A673 (cell line): ENCODE measurements at places on chromosomes 16 and 17.

- no peak for DNase-seq
These were observed 42.6 kb downstream of the ABCA9 start for GRCh38 chr17:69018022-69018615.

GRCh38 chr17:65737451-65737850 is 176.0 kb upstream of the AXIN2 start:
- DNase-seq = no peak

DNA sequence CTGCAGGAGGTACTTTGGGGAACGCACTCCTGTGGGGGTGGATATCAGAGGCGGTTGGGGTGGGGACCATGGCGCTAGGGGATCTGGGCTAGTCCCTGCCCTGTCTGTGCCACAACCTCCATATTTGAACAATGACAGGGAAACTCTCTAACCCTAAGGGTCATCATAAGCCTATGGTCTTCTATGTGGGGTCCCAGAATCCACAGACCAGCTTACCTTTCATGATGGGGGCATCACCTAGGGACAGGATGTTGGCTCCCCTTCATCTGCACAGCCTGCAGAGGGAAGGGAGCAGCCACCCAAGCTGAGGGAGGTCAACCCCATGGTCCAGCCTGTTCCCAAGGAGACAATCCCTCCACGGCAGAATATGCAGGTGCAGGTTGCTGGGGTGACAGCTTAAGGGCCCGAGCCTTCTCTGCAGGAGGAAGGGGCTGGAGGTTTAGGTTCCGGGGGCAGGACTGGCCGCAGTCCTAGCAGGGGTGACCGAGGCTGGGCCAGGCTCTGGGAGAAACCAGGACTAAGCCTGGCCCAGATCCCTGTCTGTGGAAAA is 1.7 kb downstream of the ORAI3 start:
- DNase-seq = no peak

DNA sequence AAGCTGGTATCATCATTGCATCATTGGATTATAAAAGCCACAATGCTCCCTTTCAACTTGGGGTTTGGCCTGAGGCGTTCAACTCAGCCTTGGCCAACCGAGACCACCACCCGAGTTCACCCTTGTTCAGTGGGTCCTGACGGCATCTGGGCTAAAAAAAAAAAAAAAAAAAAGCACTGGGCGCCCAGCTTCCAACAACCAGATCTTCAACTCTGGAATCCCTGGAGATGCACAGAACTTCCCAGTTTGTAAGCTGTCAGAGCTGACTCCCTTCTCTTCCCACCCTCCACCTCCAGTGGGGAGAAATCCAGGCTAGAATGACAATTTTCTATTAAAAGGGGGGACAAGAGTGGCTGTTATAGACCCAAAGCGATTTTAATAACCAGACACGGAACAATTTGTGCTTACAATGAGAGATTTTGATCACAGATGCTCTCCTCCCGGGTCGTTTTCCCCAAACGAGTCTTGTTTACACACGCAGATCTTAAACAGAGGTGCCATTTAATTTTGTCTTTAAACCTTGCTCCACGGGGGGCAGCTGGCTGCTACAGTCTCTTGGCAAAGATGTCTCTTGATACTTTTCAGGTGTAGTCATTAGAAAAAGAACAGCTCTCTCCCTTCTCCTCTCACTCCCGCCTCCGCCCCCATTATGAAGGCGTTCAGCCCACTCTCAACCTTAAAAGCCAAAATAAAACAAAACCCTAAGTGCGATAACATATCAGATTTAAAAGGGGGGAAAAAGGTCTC is 26.9 kb downstream of the GPRC5B start:
- no peak for DNase-seq

DNA sequence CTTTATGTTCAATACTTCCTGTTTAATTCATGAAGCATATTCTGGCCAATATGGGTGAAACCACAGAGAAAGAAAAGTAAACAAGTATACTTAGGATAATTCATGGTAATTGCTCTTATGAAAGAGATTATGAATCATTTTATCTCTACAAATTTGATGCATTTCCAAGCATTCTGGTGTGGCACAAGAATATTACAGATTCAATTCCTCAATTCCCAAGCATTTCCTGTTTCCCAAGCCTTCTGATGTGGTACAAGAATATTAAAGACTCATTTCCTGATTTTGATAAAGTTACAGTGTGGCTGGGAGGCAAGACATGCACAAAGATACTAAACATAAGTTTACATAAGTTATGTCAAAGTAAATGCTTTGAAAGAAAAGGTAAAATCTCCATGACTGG is 126.1 kb upstream of the NUDT7 start:
- DNase-seq = peak; percentile 61

- DNase-seq = no peak
These were observed at the start of gene CSHL1 for GRCh38 chr17:63911041-63911635. CSHL1 (minus strand) TSS chr17:63911258; CDS start chr17:63911196, 62 bp downstream.

DNA sequence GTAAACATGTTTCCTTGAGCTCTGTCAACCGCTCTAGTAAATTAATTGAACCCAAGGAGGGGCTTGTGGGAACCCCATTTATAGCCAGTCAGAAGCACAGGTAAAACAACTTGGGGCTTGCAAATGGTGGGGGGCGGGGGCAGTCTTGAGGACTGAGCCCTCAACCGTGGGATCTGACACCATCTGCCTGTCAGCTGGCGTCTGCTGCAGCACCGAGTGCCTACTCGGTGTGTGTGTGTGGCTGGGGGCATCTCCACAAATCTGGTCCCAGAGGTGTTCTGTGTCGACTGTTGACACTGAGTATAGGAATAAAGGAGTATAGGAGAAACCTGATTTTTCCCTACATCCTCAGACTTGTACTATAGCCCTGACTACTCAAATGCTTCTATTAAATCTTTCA is 20.6 kb downstream of the CREBBP start:
- no peak for DNase-seq

GRCh38 chr17:77409282-77410161 is 268.8 kb downstream of the SEC14L1 start:
- DNase-seq = no peak

- no peak for DNase-seq
These were observed 95.1 kb downstream of the XYLT1 start for GRCh38 chr16:17375461-17376304.

GRCh38 chr17:11109106-11109505 is 131.9 kb upstream of the SHISA6 start:
- peak; percentile 23 for DNase-seq

- peak; percentile 89 for DNase-seq
These were observed 50.8 kb downstream of the TOM1L2 start for GRCh38 chr17:17921192-17922069.

DNA sequence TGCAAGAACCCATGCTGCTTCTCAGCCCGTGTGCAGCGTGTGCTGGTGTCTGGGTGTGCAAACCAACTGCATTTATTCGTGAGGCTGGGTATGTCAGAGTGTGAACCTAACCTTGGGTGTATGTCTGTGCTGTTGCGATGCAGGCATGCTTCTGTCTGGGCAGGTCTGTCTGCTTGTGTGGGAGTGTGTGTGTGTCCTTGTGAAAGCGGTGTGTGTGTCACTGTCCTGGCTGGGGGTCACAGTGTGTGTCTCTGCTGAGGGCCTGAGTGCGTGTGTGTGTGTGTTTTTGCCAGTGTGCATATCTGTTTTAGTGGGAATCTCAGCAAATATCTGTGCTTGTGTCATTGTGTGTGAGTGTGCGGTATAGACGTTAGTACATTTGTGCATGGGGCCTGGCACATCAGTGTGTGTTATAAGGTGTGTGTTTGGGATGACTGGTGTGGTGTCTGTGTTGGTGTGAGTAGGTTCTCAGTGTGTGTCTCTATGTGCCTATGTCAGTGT is 121.8 kb downstream of the CYLD start:
- DNase-seq = no peak

DNA sequence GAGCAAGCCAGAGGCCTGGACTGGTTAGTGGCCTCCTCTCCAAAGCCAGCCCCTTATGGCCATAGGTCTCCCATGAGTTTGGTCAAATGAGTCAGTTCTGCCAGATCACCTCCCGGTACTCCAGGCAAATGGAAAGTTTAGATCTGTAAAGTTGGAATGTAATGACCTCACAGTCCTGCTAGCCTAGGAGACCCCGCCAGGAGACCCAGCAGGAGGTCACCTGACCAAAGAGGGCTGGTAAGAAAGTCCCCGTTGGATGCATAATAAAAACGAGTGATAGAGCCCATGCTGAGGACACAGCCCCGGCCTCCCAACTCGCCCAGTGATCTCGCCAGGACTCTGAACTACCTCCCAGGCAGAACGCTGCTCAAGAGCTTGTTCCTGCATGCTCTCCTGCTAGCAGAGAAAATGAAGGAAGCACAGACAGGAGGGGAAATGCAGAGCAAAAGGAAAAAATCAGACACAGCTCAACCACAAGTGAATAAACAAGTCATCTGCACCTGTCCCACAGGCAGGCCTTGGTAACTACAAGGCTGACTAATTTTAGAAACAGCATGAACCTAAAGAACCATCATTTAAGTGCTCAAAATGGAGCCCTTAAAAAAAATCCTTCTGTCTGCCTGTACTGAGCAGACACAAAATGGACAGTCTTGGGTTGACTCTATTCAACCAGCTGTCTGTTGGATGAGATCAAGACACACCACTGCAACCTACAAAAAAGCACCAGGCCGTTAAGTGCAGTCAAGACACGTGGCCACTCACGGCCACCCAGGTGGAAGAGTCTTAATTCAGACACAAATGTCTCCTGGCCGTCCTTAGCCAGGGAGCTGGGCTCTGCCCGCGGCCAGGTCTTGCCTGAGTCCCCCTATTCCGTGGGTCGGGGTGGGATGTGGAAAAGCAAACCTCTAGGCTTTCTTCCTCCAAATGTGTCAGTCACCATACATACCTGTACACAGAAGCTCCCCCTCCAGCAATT is 9.2 kb downstream of the CDIP1 start:
- DNase-seq = no peak

GRCh38 chr17:59492091-59492451 is 73.3 kb upstream of the DHX40 start:
- DNase-seq = no peak

GRCh38 chr16:50613964-50614474 is 65.8 kb downstream of the NKD1 start:
- DNase-seq = no peak

DNA sequence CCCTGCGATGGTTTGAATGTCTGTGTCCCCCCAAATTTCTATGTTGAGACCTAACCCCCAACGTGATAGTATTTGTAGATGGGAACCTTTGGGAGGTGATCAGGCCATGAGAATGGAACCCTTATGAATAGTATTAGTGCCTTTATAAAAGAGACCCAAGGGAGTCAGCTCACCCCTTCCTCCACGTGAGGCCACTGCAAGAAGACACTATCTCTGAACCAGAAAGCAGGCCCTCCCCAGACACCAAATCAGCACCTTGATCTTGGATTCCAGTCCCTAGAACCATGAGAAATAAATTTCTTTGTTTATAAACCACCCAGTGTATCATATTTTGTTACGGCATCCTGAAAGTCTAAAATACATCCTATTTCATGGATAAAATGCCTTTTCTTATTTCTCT is 64.4 kb upstream of the LRRC37A3 start:
- DNase-seq = no peak

- DNase-seq = no peak
These were observed 31.0 kb downstream of the HASPIN start for GRCh38 chr17:3754458-3755334.

DNA sequence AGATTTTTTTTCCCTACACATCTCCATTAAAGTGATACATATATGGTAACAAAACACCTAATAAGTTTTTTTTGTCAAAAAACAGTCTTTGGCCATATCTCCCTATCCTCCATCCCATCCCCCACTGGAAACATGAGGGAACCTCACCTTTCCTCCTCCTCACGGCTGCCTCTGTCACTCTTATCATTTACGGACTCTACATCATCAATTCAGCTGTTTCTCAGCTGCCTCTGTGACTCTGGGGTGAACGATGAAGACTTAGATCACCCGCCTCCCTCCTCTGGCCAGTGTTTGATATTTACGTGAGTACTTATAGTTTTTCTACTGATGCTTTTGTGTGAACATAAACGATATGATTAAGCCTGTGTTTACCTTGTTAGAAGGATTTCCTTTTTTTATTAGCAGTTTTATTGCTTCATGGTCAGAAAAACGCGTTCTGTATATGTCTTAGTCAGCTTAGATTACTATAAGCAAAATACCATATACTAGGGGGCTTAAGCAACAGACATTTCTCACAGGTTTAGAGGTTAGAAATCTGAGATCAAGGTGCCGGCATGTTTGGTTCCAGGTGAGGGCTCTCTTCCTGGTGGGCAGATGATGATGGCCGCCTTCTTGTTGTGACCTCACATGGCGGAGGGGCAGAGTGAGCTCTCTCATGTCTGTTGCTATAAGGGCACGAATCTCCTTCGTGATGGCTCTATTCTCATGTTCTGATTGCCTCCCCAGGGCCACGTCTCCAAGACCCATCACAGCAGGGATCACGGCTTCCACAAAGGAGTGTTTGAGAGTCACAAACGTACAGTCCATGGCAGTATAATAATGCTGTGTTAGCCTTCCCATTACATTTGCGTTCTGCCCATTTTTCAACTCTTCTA is 32.1 kb downstream of the DNAH17 start:
- DNase-seq = no peak

DNA sequence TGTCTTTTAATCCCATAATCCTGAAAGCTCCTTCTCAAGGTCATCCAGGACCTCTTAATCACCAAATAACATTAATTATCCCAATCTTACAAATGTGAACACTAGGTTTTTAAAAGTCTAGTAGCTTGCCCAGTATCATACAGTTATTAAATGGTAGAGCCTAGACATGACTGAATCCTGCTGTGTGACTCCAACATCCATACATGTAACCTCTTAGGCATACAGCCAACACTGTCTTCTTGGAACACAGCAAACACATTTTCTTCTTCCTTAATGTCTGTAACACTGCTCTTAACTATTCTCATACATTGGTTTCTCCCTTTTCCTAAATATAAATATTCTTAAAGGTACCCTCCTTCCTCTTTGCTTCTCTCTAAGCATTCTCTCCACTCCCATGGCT is 13.7 kb downstream of the BRIP1 start:
- DNase-seq = no peak

DNA sequence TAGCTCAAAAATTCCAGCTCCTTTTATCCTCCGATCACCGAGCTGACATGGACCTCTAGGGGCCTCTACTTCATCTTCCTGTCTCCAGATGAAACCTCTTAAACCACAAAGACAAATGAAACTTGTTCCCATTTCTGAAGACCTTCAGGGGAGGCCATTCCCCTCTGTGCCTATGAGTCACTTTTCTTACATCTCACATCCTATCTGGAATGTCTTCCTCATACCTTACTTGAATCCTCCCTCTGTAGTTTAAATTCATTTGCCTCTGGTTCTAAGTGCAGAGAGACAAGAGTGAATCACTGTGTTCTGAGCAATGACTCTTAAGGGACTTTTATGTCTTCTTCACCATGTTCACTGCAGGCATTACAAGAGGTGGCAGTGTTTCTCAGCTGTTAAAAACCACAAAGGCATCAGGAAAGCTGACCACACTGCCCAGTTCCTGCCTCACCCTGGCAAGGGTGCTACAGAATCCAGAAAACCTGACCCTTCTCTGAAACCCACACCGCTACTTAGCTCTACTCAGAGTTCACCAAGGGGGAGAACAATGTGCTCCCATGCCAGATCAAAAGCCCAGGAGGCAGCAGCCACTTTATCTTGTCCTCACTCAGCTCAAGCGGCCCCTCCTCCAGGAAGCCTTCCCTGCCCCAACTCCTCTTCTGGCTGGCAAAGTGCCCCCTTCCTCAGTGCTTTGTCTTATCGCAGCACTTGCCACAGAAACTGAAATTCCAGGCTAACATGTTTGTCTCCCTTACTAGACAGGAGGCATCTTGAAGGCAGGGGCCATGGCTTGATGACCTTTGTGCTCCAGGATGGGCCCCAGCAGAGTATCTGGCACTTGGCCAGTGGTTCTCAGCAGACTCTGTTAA is 6.4 kb downstream of the CUEDC1 start:
- DNase-seq = peak; percentile 77
